ENCODE measurements at places on chromosomes 4 and X.

DNA sequence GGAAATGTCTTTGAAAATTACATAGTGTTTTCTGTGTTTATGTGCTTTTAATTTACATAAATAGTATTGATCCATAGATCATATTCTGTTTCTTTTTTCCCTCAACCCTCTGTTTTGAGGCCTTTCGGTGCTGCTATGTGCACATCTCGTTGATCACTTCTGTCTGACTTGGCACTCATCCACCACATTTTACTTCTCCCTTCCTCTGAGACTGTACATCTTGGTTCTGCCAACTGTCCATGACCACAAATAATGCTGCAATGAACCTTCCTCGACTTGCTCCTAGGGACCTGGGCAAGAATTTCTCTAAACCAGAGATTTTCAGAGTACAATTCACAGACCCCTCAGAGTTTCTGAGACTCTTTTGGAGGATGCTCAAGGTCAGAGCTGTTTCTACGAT lies 74.4 kb downstream of the RTL5 start:
- DNase-seq: no peak

DNA sequence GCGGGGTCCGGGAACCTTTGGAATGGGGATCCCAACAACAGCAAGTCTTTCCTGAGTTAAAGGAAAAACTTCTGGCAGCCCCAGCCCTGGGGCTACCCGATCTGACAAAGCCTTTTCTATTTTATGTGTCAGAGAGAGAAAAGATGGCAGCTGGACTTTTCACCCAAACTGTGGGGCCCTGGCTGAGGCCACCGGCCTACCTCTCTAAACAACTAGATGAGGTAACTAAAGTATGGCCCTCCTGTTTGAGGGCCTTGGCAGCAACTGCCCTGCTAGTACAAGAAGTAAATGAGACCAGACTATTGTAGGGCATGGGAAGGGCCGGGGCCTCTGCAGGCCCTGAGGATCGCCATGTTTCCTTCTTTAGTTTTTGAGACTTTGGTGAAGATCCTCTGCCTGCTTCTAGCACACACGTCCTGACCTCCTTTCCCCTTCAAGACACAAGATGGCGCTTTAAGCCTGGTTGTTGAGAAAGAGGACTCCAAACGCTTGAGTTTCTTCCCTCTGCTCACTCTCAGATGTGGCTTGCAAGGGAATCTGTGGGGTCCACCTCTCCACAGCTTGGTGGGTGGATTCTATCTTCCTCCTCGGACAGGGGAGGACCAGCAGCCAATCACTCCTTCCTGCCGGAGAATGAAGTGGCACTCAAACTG lies 18.5 kb upstream of the DRD5 start:
- peak; percentile 7 for DNase-seq

- DNase-seq: no peak
Measured at GRCh38 chrX:96474029-96474740, 210.5 kb upstream of the DIAPH2 start.

- DNase-seq: no peak
Measured at GRCh38 chr4:46329118-46329976, 60.6 kb downstream of the GABRA2 start.

DNA sequence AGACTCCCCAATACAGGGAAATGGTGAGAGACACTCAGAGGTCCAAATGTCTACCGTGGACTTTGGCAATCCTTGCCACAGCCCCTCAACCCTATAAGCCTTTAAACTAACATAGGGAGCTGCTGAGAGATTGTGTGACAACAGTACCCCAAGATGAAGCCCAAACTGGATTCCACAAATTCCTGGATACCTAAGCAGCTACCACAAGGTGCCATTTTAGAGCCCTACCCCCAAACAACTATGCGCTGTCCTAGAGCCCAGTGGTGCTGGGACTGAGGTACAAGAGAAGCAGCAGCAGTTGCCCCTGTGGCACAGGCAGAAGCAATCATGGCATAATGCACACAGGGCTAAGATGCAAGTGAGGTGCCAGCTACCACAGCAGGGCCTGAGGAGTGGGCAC lies 2.7 kb upstream of the TMPRSS11F start:
- no peak for DNase-seq

Data from central memory CD4-positive, alpha-beta T cell (primary cell).